ENCODE measurements at places on chromosomes 16 and 17.

GRCh38 chr17:74682028-74682427 is 30.7 kb downstream of the CD300LF start:
- no peak for DNase-seq

- DNase-seq: no peak
Observed at GRCh38 chr17:58764373-58764772, 8.7 kb downstream of the PPM1E start.

- DNase-seq: no peak
Observed at GRCh38 chr16:85288869-85289660, 176.8 kb upstream of the CIBAR2 start.

GRCh38 chr17:10021272-10021984 is 116.4 kb upstream of the RCVRN start:
- no peak for DNase-seq
